ENCODE measurements at places on chromosomes 13 and 19.

DNA sequence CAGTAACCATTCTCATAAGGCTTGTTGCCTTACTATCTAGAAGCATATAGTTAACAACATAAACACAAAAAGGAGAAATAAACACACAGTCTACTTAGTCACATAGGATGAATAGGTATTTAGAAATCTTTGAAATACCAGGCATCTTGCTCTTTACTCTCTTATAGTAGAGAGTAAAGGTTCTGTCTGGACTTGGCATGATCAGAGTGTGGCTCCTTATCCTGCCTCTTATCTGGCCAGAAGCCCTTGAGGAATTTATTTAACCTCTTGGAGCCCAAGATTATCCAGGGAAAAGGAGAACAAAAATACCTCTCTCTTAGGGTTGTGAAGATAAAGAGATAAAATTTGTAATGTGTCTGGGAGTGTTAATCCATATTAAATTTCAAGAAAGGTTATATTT is 100.2 kb upstream of the MBNL2 start:
- no peak for DNase-seq

- no peak for DNase-seq
These were observed 33.4 kb downstream of the MBD3L2B start for GRCh38 chr19:6987850-6988249.

- no peak for DNase-seq
These were observed at the start of gene ELAVL3 for GRCh38 chr19:11480715-11481533. Gene ELAVL3 (minus strand): TSS chr19:11481046. CDS start chr19:11480608, 438 bp downstream.

DNA sequence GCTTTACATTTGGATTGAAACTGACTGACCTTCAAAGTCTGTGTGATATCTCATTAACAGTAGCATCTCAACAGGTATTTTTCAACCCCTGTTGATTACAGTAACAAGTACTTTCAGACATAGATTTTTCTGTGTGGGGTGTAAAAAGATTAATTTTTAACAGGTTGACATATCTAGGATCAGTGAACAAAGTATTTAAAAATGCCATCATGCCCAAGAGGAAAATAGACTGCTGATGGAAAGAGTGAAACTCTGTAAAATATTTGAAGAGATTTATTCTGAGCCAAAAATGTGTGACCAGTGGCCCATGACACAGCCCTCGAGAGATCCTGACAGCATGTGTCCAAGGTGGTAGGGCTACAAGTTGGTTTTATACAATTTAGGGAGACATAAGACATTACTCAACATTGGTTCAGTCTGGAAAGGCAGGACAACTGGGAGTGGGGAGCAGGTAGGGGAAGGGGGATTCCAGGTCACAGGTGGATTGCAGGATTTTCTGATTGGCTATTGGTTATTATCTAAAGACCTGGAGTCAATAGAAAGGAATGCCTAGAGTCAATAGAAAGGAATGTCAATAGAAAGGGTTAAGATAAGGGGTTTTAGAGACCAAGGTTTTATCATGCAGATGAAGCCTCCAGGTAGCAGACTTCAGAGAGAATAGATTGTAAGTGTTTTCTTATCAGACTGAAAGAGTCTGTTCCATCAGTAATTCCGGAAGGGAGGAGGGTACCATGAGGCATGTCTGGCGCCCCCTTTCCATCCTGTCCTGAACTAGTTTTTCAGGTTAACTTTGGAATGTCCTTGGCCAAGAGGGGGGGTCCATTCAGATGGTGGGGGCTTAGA is 29.1 kb downstream of the TNFRSF19 start:
- peak; percentile 75 for DNase-seq

Data from renal cortical epithelial cell (primary cell).